ENCODE measurements at places on chromosomes 6 and 20.

- no peak overlapping the region for H3K4me3 ChIP-seq
- H3K36me3 ChIP-seq, result no peaks in the 10 kb centered on the region
- H3K4me1 ChIP-seq, result peaks cover 3% of the 10 kb centered on the region
- H3K27ac ChIP-seq, result no peak overlapping the region
- peaks cover 37% of the 10 kb centered on the region for H3K27me3 ChIP-seq
These were observed 27.4 kb downstream of the SOBP start for GRCh38 chr6:107517274-107517673.

DNA sequence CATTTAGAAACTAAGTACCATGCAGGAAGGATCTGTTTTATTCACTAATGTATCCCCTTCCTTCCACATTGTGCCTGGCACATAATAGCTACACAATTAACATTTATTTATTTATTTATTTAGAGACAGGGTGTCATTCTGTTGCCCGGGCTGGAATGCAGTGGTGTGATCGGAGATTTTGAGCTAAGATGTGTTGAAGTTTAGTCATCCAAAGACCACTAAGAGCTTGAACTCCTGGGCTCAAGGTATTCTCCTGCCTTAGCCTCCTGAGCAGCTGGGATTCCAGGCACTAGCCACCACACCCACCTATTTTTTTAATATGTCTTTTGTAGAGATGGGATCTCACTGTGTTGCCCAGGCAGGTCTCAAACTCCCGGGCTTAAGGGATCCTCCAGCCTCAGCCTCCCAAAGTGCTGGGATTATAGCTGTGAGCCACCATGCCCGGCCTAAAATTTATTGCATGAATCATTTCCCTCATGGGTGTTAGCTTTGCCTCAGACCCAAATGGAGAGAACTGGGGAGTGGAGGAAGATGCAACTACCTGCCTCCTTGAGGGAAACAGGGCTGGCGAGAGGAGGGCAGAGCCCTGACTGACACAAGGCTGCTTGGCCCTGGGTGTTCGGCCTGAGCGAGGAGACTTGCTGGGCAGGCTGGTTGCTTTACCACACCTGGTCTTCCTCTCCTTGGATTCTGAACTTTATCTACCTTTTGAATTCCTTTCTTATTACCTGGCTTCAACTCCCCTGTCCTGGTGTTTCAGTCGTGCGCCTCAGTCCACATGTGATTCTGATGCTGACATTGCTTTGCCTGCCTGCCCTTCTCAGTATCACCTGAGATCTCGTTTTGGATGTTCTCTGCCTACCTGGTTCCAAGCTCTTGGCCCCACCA lies 1.7 kb upstream of the DYNLT1 start:
- H3K4me1 ChIP-seq, result peaks cover 59% of the 10 kb centered on the region
- H3K27me3 ChIP-seq, result no peaks in the 10 kb centered on the region
- peaks cover 26% of the 10 kb centered on the region for H3K36me3 ChIP-seq
- H3K27ac ChIP-seq, result peak overlapping the region; percentile 90
- H3K4me3 ChIP-seq, result peak overlapping the region; percentile 91

DNA sequence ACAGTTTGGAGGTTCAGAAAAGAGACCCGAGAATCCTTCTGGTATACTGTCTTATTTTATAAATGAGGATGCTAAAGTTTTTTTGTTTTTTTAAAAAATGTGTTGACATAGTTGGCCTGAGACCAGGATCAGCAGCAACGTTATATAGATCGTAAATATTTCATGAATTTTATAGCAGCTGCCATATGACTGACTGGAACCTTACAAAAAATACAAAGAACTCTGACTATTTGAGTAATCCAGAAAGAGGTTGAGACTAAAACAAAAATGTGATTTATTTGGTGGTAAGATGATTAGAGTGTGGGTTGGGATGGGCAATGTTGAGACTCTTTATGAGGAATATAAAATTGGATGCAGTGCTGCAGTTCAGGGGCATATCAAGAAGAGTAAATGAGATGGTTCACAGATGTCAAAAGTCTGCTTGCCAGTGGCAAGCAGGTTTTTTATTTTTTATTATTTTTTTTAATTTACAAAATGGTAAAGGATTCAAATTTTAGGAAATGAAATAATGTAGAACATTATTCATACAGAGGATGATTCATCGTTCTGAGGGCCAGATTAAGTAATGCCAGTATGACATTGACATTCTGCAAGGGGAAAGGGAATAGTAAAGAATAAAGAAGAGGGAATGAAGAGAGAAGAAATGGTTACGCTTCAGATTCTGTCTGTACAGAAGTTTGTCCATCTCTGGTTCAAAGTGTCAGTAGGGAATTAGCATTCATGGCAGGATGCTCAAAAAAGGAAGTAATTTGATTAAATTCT lies 58.5 kb downstream of the SCAF8 start:
- H3K27me3 ChIP-seq, result no peaks in the 10 kb centered on the region
- DNase-seq, result no peak
- H3K4me1 ChIP-seq, result peaks cover 6% of the 10 kb centered on the region
- no peak overlapping the region for H3K4me3 ChIP-seq
- H3K27ac ChIP-seq, result no peak overlapping the region

GRCh38 chr20:32192698-32193097 lies 14.8 kb downstream of the PLAGL2 start:
- peaks cover 3% of the 10 kb centered on the region for H3K4me1 ChIP-seq
- no peaks in the 10 kb centered on the region for H3K27me3 ChIP-seq
- H3K36me3 ChIP-seq, result peaks cover 37% of the 10 kb centered on the region
- H3K4me3 ChIP-seq, result no peak overlapping the region
- DNase-seq, result no peak
- no peak overlapping the region for H3K27ac ChIP-seq

GRCh38 chr6:80356000-80356399 lies 249.5 kb downstream of the BCKDHB start:
- H3K4me3 ChIP-seq, result no peak overlapping the region
- H3K27me3 ChIP-seq, result no peaks in the 10 kb centered on the region
- DNase-seq, result no peak
- H3K36me3 ChIP-seq, result no peaks in the 10 kb centered on the region
- no peak overlapping the region for H3K27ac ChIP-seq
- no peaks in the 10 kb centered on the region for H3K4me1 ChIP-seq

- H3K4me1 ChIP-seq, result no peaks in the 10 kb centered on the region
- H3K27ac ChIP-seq, result no peak overlapping the region
- no peak overlapping the region for H3K4me3 ChIP-seq
- H3K36me3 ChIP-seq, result no peaks in the 10 kb centered on the region
- no peaks in the 10 kb centered on the region for H3K27me3 ChIP-seq
- DNase-seq, result no peak
These were observed 643.8 kb downstream of the HDGFL1 start for GRCh38 chr6:23213193-23213592.

GRCh38 chr20:31494131-31494530 lies 19.0 kb downstream of the REM1 start:
- no peaks in the 10 kb centered on the region for H3K36me3 ChIP-seq
- no peak for DNase-seq

Data from T-helper 2 cell treated with Interferon-gamma antibody and Interleukin-4, amounts not matched to agents 5 μg/mL and 100 μg/mL, for 36 hours (primary cell).